Stomach (tissue), 19 donors: ENCODE measurements at places on chromosomes 1 and 21. TPM values are rescaled to one million over a fixed set of nuclear protein-coding genes. Genes with fewer than 3 reads are reported as not detected.

Gene AMY2A
- not detected for total RNA-seq

Gene KLHL21
- total RNA-seq = 43.5 TPM

Gene ATF3
- total RNA-seq = 59.8 TPM

DNA sequence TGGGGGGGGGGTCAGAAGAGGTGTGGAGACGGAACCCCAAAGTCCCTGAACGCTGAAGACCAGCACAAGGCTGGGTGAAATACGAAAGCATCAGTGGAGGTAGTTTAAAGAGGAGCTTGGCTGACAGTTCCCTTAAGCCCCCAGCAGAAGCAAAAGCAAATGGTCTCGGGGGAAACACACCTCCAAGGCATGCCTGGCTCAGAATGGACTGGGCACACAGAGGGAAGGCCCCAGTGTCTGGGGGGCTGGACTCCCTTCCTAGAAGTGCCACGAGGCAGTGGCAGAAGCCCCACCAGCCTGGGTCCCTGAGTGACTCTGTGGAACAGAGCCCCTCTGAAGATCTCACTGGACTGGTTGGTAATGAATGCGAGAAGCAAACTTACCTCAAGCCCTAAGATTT is 43.9 kb downstream of the UBE2G2 start:
- DNase-seq = no peak

DNA sequence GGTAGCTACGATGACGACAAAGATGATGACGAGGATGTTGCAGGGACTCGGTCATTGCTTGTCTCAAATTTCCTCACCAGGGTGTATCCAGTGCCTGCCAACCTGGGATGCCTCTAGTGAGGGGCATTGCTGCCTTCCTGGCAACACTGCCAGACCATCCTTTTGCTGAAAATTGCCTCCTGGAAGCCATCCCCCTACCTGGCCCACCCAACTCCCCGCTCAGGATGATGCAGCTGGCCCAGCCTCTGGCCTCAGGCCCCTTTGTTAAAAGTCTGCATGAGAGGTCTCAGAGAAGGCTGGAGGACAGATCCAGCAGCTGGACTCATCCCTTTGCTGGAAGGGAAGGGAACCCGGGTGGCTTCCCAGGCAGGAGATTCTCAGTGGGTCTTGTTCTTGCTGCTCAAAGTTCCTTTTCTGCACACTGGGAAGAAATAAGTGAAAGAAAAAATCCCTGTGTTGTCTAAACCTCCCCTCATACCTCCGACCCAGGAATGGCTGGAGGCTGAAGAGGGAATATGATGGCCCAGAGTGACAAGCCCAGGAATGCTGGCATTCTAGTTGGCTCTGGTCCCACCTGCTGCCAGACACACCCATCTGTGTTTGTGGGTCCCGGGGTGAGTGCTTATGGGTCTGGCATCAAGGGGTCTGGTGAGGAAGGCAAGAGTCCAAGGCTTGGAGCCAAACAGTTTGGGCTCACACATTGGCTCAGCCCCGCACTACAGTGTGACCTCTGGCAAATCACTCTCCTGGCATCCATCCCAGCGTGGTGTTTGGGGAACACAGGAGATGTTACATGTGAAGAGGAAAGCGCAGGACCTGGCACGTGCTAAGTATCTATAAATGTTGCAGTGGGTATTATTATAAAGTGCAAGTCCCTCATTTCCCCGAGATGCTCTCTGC is 6.7 kb upstream of the FNDC5 start:
- DNase-seq = peak; percentile 43

GRCh38 chr1:26761217-26761616 is 26.5 kb upstream of the PIGV start:
- DNase-seq = no peak

GRCh38 chr1:93614986-93615581 is 66.6 kb downstream of the BCAR3 start:
- DNase-seq = no peak
